ENCODE measurements at places on chromosomes 2 and 18.
A peak's percentile ranks its signal among the peaks of the same experiment; 100 is the strongest.

- DNase-seq, result peak; percentile 6
These were observed 36.5 kb upstream of the HNRNPA3 start for GRCh38 chr2:177175917-177176668.

GRCh38 chr2:216694082-216694825 is 1.1 kb downstream of the IGFBP5 start:
- DNase-seq, result no peak

GRCh38 chr18:3758531-3758930 is 308.6 kb downstream of the TGIF1 start:
- DNase-seq, result no peak

DNA sequence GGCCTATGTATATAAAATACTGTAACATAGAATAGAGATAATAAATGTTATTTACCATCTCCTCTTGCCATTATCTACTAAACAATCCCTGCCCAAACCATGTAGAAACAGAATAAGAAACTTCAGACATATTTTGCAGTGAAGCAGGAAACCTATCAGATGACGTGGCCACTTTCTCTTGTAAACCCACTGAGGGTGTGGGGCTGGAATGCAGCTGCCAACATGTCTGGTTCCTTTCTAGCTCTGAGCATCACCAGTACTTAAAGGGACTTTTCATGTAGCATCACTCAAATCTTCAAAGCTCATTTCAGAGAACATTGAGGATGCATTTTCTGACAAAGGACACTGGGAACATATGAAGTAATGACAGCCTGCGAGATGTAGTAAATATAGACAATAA is 251.8 kb downstream of the LPIN1 start:
- DNase-seq, result no peak

GRCh38 chr2:209451209-209451834 is 27.5 kb downstream of the MAP2 start:
- DNase-seq, result no peak

DNA sequence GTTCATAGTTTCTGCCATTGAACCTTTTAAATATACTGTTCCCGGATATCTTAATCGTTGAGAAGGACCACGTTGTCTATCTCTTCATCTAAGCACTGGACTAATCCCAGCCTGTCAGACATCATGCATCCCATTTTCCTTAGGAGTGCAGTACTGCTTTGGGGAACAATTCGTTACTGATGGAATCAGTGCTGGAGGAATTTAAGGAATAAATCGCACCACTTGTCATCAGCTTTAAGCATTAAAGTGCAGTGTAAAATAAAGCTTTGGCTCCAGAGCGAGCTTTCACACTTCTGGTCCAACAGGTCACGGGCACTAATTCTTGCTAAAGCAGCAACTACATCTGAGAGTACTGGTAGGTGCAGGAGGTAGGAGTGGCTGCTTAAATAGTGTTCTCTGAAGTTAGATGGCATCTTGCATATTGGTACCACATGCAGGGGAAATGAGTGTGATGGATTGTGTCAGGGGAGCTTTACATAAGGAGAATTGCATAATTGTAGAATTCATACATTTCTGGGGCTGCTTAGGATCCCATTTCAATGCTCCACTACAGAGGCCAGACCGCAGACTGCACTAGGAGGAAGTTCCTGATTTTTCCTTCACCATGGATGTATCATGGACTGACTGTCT is 105.7 kb upstream of the RASGRP3 start:
- no peak for DNase-seq

DNA sequence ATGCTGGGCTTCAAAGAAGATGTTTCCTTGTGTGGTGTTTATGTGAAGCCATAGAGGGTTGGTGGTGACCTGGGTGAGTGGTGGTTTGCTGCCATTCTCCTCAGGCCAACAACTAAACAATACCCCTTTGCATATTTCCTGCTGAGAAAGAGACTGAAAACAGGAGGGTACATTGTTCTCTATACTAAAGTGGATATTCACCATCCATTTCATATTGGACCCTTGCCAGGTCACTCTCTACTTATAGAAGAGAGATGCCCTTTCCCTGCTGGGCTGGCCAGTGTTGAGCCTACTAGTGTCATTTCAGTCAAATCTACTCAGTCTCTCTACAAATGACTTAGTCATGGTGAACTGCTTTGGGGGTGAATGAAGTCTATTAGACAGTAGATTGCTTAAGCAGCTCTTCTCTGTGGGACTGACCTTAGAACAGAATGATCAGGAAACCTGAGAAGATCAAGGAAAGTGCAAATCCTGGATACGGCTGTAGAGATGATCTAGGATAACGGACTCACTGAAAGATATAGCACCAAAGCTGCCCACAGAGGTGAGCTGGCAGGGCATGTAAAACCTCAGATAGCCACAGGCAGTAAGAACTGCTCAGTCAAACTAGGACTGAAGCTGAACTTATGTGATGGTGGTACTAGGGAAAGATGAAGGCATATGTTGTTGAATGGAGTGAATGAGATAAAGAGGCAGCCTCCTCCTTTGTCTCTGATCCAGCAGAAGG is 154.9 kb downstream of the MYO3B start:
- peak; percentile 39 for DNase-seq

- no peak for DNase-seq
These were observed 12.6 kb downstream of the MRPL44 start for GRCh38 chr2:223969856-223970255.

Measured in NCI-H187 treated with DMSO at 0.1 percent for 48 hours (cell line).